ENCODE measurements at places on chromosomes 11 and 22.

DNA sequence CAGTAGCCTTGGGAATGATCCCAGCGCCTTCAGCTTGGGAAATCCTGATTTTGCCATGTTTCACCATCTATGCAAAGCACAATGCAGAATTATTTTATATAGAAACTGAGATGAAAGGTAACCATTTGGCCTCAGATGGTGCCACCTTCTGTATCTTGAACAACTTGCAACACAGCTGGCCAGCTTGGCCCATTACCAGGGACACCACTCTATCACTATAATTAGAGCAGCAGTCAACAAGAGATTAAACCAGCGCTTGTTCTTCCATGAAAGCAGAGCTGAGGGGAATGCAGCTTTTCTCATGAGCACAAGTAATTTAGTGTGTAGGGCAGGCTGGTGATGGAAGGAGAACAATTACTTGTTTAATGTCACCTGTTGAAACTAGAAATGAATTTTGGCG lies 6.7 kb upstream of the ZDHHC13 start:
- ATAC-seq = no peak

- ATAC-seq = no peak
Measured at GRCh38 chr11:1129143-1129610, 28.6 kb upstream of the MUC5AC start.

DNA sequence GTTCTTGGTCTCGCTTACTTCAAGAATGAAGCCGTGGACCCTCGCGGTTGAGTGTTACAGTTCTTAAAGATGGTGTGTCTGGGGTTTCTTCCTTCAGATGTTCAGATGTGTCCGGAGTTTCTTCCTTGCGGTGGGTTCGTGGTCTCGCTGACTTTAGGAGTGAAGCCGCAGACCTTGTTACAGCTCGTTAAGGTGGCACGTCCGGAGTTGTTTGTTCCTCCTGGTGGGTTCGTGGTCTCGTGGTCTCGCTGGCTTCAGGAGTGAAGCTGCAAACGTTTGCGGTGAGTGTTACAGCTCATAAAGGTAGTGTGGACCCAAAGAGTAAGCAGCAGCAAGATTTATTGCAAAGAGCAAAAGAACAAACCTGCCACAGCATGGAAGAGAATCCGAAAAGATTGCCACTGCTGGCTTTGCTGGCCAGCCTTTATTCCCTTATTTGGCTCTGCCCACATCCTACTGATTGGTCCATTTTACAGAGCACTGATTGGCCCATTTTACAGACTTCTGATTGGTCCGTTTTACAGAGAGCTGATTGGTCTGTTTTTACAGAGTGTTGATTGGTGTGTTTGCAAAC lies 27.1 kb upstream of the NXPE2 start:
- ATAC-seq = no peak

- ATAC-seq = no peak
Measured at GRCh38 chr22:26161746-26162145, 7.5 kb upstream of the SEZ6L start.

GRCh38 chr22:22123118-22123959 lies 121.2 kb upstream of the VPREB1 start:
- ATAC-seq = no peak

- no peak for ATAC-seq
Measured at GRCh38 chr22:19275919-19276600, 15.5 kb downstream of the CLTCL1 start.

- no peak for ATAC-seq
Measured at GRCh38 chr22:29300467-29300806, 6.0 kb upstream of the GAS2L1 start.

DNA sequence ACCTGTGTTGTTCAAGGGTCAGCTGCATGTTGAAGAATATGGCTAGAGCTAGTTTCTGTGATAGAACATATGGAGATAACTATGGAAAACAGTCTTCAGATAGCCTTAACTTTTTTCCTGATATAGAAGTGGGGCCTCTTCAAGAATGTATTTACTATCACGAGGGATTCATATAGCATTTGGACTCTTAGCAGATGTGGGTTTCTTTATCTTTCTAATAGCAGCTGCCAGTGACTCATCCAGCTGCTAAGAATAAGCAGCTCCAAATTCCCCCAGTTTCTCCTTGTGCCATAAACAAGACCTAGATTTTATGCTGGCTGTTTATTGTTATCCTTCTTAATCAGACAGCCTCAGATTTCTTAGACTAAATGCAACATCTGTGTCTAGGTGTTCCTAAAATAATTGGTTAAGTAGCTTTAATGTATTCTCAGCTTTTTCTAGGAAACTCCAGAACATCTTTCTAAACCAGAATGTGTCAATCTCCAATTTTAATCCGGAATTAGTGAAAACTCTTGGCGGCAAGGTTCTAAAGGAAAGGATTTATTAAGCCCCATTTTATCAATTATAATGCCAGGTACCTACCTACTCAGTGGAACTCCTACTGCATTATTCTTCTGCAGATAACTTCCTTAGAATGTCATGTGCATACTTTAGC lies 119.8 kb downstream of the CSTPP1 start:
- no peak for ATAC-seq

DNA sequence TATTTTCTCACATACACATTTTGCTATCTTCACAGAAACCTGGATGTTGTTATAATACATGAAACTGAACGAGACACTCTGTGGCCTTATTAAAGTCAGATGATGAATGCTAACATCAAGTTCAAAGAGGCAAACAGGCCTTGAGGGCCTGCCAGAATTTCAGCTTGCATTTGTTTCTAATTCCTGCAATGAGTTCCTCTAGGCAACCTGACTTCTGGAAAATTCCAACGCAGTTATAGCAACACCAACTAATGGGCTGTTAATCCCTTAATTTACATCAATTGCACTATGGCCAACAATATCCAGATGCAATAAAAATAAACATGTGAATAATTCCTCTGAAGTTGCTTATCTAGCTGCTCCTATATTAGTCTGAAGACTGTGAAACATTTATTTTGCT lies 19.1 kb downstream of the PAX6 start:
- ATAC-seq = no peak

GRCh38 chr22:25109878-25110595 lies 89.6 kb upstream of the CRYBB3 start:
- no peak for ATAC-seq

DNA sequence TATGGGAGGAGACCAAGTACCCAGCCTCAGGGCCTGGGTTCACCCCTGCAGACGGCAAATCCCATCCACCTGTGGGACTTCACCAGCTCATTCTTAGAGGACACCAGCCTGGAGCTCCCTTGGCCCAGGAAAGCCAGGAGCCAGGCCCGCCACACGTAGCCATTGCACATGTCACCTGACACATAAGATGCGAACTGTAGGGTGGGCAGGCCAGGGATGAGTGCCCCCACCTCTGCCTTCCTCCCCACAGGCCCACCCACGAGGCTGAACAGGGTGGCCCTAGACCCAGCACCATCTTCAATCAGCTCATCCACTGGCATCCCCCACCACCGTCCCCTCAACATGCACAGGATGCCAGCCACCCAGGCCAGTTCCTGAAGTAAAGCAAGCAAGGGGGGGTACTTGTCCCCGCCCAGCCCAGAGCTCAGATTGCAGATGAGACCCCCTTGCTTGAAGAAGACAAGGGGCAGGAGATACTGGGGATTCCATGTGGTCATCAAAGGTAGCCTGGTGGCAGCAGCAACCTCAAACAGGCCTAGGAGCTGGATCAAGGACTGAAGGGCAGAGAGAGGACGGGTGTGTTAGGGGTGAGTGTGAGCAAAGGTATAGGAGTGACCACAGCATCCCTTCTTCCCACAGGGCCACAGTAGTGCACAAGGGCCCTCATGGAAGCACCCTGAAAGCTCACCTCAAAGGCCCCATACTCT lies 45.6 kb downstream of the IGLL5 start:
- no peak for ATAC-seq

GRCh38 chr11:788953-789940 lies 643 bp downstream of the CEND1 start:
- no peak for ATAC-seq

DNA sequence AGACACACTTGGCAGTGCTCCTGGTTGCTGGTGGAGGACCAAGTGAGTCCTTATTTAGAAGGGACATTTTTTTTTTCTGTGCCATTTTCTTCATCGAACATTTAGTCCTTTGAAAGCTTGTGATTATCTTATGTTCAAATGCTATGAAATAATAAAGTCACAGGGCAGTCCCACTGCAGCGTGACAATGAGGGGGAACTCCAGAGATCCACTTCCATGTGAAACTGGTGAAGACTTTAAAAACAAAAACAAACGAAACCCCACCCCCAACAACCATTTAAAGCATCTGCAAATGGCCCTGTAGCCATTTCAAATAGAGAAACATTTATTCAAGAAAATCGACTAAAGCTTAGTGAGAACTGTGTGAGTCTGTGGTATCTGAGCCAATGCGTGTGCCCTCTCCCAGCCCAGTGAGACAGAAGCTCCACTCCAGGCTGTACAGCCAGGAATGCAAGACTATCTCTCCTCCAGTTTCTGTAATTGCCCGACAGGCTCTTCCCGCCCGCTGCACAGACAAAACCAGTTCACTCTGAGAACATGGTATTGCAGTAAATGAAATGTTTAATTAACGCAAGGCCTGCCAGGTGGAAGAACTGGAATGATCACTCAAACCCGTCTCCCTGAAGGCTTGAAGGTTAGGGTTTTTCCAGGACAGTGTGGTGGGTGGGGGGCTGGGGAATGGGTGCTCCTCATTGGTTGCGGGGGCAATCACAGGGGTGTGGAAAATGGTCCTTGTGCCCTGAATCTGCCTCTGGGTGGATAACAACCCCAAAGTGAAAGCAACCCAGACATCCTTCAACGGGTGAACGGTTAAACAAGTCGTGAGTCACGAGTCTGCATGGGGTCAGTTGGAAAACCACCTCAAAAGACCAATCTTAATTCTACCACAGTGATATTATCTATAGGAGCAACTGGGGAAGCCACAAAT lies 8.4 kb downstream of the KRTAP5-6 start:
- ATAC-seq = no peak

DNA sequence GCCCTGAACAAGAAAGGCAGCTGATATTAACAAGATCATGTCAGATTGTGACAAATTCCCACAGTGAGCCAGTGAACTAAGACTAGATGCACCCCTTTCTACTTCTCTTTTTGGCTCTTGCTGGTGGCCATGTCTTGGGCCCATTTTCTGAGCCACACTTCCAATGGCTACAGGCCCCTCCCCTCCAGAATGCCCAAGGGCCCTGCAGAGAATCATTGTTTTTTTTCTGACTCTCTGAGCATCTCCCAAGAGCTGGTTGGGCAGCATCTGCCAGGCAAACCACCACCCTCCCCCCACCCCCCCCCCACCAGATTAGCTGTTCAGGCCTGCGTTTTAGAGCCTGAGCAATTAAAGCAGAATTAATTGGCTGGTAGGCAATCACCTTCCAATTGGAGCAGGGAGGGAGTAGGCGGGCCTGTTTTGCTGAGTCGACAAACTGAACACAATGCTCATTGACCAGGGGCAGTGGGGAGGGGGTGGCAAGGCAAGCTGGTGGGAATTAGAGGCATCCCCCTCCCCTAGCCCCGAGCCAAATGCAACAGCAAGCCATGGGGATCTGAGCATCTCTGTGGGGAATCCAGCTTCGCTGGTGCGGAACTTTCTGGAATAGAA lies 541.4 kb downstream of the MN1 start:
- ATAC-seq = no peak

DNA sequence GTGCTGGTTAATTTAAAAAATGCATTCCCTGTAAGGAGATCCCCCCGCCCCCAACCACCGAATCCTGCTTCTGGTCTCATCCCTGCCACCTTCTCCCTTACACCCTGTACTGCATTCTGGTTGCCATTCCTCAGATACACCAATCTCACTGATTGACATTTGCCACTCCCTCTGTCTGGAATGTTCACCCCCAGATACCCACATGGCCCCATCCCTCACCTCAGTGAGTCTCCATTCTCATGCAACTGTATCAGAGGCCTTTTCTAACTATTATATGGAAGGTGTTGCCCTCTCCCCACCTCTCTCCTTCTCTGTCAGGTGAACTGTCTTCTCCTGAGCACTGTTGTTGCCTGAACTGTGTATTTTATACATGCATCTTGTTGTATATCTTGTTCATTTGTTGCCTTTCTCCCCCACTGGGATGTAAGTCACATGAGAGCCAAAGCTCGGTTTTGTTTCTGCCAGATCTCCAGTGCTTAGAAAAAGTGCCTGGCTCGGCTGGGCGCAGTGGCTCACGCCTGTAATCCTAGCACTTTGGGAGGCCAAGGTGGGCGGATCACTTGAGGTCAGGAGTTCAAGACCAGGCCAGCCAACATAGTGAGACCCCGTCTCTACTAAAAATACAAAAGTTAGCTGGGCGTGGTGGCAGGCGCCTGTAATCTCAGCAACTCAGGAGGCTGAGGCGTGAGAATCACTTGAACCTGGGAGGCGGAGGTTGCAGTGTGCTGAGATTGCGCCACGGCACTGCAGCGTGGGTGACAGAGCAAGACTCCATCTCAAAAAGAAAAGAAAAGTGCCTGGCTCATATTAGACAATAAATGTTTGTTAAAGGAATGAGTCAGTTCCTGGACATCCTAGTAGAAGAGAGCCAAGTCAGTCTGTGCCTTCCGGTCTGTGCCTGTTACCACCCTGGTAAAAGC lies 61.0 kb downstream of the TNRC6B start:
- no peak for ATAC-seq

DNA sequence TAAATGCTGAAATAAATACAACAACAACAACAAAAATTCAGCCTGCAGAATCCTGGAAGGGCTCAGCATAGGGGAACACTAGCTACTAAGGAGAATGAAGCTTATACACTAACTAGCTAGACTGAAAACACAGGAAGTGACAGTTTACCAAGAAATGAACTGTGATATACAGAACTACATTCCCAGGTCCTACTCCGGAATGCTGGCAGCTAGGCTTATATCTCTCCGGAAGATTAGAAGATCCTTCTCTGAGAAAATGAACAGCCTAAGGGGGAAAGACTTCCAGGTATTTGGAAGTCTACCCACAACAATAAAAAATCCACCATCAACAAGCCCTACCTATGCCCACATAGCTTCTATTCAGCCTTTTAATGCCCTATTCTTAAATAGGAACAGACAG lies 31.0 kb downstream of the CCDC34 start:
- no peak for ATAC-seq

DNA sequence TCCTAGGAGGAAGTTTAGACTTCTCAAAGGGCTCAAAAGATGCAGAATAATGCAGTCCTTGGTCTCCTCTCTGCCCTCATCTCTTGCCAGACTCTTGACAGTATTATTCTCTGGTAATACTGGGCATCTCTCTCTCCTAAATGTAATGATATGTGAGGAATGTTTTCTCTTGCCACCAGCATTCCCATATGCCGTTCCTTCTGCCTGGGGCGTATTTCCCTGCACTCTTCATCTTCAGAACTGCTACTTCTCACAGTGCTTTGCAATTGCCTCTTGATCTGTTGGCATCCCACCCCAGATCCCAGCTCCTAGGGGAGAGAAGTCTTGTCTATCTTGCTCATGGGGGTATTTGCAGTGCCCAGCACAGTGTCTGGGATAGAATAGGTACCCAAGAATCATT lies 107.4 kb downstream of the RASSF10 start:
- no peak for ATAC-seq

- no peak for ATAC-seq
Measured at GRCh38 chr11:35418282-35419183, 825 bp downstream of the SLC1A2 start.

DNA sequence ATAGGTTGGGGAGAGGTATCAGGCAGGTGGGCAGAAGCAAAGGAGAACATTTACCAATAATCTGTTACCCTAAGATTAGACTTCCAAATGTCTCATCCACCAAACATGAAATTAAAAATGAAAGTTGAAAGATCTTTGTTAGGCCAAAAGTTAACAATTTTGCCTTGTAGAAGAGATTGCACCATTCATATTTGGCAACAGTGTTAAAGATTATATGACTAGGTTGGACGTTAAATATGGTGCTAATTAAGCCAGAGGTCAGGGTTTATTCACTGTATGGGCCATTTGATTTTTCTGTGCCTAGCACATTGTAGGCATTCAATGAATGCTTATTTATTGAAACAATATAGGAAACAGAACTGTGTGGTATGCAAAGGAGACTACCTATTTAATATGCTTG lies 126.1 kb upstream of the SLC5A12 start:
- no peak for ATAC-seq
